NCI-H2081 treated with DMSO at 0.1 percent for 48 hours (cell line): ENCODE measurements at places on chromosomes 5 and 9.

DNA sequence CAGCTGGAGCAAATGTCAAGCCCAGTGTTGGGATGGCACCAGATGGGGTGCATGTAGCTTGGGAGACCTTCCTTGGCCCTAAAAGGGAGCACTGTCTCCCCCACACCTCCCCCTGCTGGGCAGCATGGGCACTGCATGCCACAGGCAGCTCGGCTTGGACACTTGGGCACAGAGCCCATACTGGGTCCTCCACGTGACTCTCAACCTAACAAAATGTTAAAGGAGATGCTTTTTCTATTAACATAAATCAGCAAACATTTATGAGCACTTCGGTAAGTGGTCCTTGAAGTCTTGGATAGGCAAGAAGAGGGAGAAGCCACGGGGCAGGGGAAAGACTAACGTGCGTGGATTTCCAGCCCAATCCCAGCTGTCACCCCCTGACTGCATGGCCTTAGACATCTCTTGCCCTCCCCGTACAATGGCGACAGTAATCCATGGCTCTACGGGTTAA, 23.9 kb upstream of the MAPK9 start:
- DNase-seq, result no peak

DNA sequence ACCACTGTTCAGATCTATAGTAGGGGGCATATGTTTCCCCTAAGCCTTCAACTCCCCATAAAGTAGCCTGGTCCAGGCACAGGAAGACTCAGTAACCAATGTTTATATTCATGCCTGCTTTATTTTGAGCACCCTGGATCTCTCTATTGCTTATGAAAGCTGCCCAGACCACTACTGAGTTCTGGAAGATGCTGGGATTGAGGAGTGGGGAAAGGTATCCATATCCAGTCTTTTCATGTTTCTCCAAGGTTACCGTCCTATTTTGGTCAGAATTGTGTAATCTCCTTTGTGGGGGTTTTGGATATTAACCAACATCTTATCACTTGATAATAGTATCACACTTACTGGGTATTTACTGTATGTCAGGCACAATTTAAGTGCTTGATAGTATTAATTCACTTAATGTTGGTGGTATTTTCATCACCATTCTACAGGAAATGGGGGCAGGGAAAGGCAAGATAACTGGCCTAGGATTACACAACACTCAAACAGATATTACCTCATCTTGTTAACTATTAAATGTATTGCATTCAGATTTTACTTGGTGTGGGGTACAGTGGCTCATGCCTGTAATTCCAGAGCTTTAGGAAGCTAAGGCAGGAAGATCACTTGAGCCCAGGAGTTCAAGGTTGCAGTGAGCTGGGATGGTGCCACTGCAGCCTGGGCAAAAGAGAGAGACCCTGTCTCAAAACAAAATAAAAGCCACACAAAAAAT, 36.3 kb downstream of the RUSC2 start:
- no peak for DNase-seq

GRCh38 chr5:10674096-10674495, 86.9 kb downstream of the DAP start:
- no peak for DNase-seq

DNA sequence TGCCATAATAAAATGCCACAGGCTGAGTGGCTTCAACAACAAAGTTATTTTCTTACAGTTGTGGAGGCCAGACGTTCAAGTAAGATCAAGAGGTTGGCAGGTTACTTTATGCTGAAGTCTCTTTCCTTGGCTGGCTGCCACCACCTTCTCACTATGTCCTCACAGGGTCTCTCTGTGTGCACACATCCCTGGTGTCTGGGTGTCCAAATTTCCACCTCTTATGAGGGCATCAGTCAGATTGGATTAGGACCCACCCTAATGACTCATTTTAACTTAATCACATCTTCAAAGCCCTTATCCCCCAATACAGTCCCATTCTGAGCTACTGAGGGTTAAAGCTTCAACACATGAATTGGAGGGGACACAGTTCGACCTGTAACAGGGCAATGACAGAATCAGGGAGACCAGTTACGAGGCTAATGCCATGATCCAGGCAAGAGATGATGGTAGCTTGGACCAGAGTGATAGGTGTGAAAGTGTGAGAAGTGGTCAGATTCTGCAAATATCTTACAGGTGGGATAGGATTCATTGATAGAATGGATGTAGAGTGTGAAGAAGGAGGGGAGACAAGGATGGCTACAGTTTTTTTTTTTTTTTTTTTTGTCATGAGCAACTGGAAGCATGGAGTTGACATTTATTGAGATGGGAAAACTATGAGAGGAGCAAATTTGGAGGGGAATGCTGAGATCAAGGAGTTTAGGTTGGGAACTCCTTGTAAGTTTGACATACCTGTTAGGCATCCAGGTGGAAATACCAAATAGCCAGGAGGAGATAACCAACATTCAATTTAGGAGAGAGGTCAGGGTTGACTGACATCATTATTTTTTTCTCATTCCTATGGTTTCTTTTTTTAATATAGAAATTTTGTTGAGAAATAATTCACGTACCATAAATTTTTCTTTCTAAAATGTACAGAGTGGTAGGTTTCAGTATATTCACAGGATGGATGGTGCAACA, 39.6 kb upstream of the FGF1 start:
- DNase-seq, result no peak

GRCh38 chr9:12813960-12814876, 39.4 kb downstream of the LURAP1L start:
- peak; percentile 69 for DNase-seq
